HepG2 (cell line): ENCODE measurements at places on chromosomes 7 and 10. TPM values are rescaled to one million over a fixed set of nuclear protein-coding genes. Genes with fewer than 3 reads are reported as not detected.
A peak's percentile ranks its signal among the peaks of the same experiment; 100 is the strongest.

DNA sequence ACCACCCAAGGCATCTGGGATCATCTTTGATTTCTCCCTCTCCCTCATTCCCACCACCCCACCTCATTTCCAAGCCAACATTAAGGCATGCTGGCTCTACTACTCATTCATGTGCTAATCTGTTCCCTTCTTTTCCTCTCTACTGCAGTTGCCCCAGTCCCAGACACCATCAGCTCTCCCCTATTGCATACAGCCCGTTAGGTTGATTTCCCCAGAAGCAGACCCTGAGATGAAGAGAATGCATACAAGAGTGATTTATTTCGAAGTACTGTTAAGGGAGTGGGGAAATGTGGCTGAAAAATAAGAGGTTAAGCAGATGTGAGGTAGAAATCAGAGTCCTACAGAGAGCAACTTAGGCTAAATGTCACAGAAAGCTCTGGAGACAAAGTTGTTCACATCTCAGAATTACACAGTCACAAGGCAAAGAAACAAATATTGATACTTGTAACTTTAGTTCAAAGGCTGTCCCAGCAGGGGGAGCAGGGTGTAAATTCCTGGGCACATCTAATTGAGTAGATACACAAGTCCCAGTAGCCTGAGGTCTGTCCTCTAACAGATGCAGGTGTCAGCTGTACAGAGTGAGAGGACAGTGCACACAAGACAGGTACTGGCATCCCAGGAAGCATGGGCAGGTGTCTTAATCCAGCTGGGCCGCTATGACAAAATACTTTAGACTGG is 20.9 kb downstream of the AKR1D1 start:
- DNase-seq, result peak; percentile 79

Gene CYP2C18
- 0.07 TPM in 1 of 2 replicates, not detected in the other for total RNA-seq

GRCh38 chr7:106534271-106534846 is 126.6 kb downstream of the CCDC71L start:
- no peak for DNase-seq

- DNase-seq, result peak; percentile 85
These were observed 67.6 kb downstream of the TACC2 start for GRCh38 chr10:122056431-122057094.

GRCh38 chr7:23426876-23427275 is 43.4 kb downstream of the IGF2BP3 start:
- DNase-seq, result no peak

Gene NEBL
- total RNA-seq, result not detected in 2 replicates

DNA sequence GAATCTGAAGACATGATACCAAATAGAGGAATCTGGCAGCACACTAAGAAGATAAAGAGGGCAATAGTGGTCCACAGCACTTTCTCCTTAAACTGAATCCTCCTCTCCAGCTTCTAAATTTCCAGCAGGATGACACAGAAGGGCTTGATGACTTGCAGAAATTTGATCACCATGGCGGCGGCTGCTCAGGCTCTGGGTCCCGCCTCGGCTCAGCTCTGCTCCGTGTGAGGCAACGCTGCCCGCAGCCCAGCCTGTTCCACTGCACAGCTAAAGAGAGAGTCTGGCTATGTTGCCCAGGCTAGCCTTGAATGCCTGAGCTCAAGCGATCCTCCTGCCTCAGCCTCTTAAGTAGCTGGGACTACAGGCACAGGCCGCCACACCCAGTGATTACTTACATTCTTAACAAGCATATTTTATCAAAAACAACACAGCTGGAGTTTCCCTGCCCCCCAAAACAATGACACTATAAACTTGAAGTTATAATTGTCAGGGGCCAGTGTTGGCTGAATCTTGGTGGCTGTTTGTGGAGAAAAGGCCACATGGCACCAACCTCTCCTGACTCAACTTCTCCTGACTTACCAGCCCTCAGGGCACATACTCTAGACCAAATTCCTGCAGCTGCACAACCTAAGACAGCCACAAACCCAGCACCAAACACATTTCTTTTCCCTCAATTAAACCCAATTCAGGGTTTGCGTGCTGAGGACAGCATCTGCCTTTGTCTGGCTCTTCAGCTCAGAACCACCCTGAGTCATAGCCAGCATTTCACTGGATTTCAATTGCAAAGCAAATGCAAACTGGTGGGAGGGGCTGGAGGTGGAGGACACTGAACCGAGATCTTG is 11.6 kb upstream of the TNPO3 start:
- no peak for DNase-seq

- DNase-seq, result no peak
These were observed 95.9 kb upstream of the AUTS2 start for GRCh38 chr7:69502358-69502757.

DNA sequence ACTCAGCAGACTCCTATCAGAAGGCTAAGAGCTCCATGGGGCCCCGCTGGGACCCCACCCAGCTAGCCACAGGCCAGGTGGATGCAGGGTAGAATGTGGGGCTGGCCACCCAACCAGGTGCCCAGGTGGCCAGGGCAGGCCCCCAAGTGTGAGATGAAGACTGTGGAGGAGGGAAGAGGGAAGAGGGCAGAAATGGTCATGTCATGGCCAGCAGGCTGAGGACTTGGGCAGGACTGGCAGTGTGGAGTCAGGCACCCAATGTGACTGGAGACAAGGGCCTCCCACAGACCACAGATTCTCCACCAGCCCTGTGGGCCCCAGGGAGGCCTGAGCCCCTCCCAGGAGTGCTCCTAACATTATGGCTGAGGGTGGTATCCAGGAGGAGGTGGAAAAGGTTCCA is 141.6 kb downstream of the TNS3 start:
- DNase-seq, result no peak

DNA sequence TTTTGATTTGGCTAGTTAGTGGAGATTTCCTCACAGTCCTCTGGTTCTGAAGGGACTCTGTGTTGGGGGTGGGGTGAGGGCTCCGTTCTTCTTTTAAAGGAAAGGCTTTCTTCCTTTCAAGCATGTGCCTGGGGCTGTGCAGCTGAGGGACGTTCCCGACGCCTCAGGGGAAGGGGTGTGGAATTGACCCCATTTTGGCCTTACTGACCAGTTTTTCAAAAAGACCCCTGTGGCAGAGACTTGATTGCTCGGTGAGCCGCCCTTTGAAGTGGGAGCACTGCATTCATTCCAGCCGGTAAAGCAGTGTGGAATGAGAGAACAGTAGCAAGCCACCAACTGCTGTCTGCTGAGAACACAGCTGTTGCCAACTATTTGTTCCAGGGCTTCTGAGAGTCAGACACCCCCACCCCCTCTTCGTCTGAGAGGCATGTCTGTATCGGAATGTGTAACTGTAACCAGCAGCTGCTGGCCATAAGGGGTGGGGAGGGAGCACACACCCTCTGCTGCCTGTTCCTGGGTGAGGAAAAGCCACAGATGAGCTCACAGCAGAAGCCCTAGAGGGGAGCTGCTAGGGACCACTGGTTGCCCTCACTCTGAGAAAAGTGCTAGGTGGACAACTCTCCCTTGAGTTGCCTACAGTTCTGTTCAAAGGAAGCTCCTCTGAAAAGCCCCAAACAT is 33.2 kb downstream of the WBP1L start:
- DNase-seq, result peak; percentile 85

GRCh38 chr7:26117142-26117807 is 34.7 kb upstream of the NFE2L3 start:
- peak; percentile 23 for DNase-seq

Gene GDF10
- not detected in 2 replicates for total RNA-seq

Gene EMX2
- total RNA-seq, result not detected in 2 replicates

DNA sequence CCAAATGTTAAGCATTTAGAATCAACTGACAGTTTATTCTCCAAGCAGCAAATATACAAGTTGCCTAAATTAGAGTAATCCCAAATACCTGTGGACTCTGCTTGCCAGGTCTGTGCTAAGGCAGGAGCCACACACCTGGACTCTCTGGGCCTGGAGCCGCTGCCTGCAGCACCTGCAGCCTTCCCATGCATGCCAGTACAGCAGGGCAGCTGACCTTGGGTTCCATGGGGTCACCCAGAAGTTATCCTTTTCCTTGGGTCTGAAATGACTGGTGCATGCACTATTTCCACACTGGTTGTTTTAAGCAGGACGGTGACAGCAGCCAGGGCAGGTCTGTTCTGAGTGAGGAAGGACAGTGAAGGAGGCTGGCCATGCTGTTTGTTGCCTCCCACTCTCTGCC is 573.2 kb downstream of the GLRX3 start:
- DNase-seq, result no peak

- DNase-seq, result no peak
These were observed at the start of gene PIK3CG for GRCh38 chr7:106865130-106866041. TSS of gene PIK3CG (plus strand) at chr7:106865282. CDS start at chr7:106867562, 2,280 bp downstream.

- DNase-seq, result no peak
These were observed 300.8 kb downstream of the TNS3 start for GRCh38 chr7:47281161-47281560.

Gene SPDYE9
- not detected in 2 replicates for total RNA-seq

DNA sequence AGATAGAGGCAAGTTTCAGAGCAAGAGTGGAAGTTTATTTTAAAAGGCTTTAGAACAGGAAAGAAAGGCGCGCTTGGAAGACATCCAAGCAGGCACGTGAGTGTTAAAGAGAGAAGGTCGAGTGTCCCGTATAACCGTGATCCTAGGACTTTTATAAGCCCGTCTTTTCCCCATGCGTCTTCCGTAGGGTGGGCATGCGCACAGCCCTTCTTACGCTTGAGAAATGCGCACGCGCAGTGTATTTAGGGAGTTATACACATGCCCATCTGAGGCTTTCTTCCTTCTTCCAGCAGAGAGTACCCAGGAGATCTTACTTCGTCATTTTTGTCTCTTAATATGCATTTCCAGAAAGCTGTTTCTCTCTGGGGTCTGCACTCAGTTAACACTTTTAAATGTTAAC is 52.4 kb downstream of the CALD1 start:
- DNase-seq, result no peak

DNA sequence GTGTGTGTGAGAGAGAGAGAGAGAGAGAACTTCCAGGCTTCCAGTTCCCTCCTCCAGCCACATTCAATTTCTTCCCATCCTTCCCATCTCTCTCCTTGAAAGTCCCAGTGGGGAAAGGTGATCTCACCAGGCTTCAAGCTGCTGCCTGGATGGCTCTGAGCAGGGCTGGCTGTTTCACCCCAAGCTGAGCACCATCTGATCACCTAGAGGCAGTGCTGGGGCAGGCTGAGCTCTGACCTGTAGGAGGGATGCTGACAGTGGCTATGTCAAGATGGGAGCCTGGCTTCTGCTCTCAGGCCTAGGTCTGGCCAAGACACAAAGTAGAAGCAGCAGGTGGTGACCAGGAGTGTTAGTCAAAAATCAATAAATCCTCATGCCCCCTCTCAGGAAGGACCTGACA is 370.8 kb downstream of the PLXNA4 start:
- no peak for DNase-seq

Gene LEP
- total RNA-seq, result not detected in 2 replicates

Gene AGAP3
- total RNA-seq, result 24.9 and 31.3 TPM in 2 replicates

DNA sequence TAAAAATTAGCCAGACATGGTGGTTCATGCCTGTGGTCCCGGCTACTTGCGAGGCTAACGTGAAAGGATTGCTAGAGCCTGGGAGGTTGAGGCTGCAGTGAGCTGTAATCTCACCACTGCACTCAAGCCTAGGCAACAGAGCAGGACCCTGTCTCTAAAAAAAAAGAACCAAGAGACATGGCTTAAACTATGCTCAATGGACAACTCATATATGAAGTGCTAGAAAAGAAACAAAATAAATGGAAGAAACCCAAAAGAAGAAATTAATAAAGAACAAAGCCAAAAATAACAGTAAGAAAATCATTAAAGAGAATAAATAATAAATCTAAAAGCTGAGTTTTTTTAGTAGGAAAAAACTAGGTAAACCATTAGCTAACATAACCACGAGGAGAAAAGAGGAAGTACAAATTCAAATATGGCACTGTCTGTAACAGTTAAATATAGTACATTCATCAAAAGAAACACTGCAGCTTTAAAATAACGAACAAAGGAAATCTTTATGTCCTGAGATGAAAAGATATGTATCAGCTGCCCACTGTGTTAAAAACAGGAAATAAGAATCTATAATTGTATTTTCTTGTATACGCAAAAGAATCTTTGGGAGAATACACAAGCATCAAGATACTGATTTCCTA is 48.7 kb downstream of the UPF2 start:
- DNase-seq, result no peak

Gene EVX1
- not detected in 2 replicates for total RNA-seq

Gene OR2A5
- not detected in 2 replicates for total RNA-seq

DNA sequence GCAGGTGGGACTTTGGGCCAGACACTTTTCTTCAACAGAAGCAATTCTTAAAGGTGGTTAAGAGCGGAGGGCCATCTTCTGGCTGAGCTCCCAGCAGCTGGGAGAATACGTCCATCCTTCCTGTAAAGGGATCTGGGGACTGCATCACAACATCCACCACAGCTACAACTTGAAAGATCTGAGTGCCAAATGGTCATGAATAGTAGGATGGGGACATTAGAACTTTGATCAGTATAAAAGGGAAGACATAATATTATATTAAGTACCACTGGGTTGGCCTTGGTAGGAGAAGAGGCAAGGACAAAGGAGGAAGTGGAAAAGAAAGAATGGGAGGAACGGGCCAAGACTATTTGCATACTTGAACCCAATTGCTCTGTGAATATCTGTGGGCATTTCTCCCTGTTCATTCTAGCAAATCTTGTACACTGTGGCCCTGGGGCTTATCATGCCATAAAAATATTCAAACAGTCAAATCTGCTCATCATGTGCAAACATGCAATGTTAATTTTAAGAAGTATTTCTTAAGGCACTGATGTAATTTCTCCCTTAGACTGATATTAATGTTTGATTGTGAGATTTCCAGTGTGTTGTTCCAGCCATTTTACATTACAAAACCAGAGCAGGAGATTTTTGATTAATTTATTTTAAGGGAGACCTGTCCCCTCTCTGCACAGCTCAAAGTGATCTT is 65.5 kb upstream of the CREB5 start:
- DNase-seq, result no peak

- no peak for DNase-seq
These were observed 179.3 kb downstream of the PFKFB3 start for GRCh38 chr10:6382081-6382480.

Gene CBX3
- total RNA-seq, result 249 and 355 TPM in 2 replicates

DNA sequence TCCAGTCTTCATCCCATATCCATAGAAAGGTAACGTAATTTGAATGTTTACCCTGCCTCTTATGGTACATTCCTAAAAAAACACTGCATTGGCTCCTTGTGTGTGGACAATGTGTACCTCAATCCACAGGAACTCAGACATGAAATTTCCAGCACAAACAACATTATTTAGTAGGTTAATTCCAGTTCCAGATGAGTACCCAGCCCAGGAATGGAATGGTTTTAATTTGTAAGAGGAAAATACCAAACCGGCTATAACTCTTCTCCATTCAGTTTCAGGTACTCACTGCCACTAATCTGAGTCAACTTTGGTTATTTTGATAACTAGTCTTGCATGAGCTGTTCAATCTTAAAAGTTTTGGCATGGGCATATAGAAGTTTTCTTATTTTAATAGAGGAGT is 39.0 kb downstream of the TFPI2 start:
- no peak for DNase-seq

Gene GRB10
- total RNA-seq, result 6.8 and 8.3 TPM in 2 replicates

Gene PKD2L1
- total RNA-seq, result 0.07 and 0.31 TPM in 2 replicates

Gene HTR7
- total RNA-seq, result 0.04 TPM in 1 of 2 replicates, not detected in the other

DNA sequence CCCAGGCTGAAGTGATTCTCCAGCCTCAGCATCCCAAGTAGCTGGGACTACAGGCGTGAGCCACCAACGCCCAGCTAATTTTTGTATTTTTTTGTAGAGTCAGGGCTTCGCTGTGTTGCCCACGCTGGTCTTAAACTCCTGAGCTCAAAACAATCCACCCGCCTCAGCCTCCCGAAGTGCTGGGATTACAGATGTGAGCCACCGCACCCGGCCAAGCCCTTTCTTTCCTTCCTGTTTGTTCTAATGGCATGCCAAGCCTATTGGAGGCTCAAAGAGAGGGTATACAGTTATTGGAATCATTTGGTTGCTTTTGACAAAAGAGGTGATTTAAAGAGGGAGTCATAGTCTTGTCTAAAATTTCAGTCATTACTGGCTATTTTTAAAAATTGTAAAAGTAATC is 46.0 kb upstream of the TRIM8 start:
- no peak for DNase-seq
